MG63 (cell line): ENCODE measurements at places on chromosomes 12 and 14. TPM values are rescaled to one million over a fixed set of nuclear protein-coding genes. Genes with fewer than 3 reads are reported as not detected.
A peak's percentile ranks its signal among the peaks of the same experiment; 100 is the strongest.

DNA sequence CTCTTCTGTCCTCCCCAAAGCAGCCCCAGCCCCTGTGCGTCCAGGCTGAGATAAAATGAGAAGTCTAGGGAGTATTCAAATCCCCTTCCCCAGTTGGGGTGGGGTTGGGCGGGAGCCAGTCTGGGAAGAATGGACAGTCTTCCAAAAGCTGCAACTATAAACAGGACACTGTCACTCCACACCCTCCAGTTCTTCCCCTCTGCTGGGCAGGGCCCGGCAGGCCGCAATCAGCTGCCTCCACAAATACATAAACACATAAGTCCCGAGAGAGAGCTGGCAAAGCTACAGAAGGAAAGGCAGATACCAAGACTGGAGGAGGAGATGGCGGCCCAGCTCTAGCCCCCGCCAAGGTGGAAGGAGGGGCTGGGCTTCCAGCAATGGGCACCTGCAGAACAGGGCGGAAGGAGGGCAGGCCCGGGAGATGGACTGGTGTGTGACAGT, 12.7 kb downstream of the LTBP2 start:
- no peak for DNase-seq

DNA sequence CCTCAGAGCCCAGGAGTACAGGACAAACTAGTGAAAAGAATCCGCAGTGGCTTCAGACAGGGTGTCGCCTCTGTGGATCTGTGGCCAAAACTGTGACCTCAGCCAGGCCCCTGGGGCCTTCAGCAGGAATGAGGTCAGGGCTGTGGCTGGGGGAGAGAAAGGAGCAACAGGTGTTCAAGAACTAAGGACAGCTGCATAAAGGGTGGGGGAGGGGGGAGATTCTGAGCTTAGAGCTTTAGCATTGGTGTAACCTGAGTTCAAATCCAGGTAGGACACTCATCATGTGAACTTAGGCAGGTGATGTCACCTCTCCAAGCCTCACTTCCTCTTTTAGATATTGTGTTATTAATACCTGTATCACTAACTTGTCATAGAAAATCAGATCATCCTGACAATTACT, 40.9 kb upstream of the CORO1C start:
- peak; percentile 16 for DNase-seq

DNA sequence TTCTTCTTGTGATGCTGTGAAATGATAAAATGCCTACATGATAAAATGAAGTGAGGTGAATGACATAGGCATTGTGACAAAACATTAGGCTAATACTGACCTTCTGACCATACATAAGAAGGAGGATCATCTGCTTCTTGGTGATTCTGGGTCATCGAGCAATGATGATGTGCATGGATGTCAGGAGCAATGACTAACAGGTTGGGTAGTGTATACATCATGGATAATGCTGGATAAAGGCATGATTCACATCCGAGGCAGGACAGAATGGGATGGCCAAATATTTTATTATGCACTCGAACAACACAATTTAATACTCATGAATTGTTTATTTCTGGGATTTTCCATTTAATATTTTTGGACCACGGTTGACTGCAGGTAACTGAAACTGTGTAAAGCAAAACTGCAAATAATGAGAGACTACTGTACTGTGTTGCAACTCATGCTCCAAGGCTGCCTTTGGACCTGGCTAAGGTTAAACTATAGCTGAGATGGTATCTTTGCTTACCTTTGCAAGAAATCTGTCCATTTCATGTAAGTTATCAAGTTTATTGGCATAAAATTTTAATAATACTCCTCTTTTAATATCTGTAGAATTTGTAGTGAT, 7.6 kb upstream of the SLC25A21 start:
- peak; percentile 44 for DNase-seq

The BDKRB2 gene
- 8.0 and 8.8 TPM in 2 replicates for total RNA-seq

DNA sequence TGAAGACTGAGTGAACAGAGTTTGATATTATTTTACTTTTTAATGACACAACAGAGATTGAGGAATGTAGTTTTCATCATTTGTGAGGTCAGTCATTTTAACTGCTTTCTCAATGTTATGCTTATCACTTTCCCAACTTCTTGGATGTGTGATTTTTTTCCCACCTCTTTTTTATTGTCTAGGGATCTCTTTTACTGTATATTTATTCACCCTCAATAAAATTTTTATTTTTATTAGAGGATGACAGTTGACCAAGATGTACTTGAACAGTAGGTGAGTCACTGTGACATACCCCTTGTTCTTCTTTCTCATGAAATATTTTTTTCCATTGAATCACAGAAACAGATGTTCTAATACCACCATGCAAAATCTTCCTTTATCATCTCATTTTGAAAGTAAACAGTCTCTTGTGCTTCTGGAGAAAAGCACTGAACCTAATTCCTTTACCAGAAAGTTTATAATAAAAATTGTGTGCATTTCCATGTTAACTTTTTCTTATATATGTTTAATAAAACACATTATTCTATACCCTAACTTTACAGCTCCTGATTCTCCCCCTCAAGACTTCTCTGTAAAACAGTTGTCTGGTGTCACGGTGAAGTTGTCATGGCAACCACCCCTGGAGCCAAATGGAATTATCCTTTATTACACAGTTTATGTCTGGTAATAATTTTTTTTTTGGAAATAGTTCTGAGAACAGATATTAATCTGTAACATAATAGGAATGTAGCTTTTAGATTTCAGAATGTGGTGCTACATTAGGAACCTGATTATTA, 65.9 kb downstream of the PTPRQ start:
- DNase-seq, result peak; percentile 66

The UNC119B gene
- total RNA-seq, result 30.8 and 43.8 TPM in 2 replicates

The RNASE7 gene
- not detected in 2 replicates for total RNA-seq

DNA sequence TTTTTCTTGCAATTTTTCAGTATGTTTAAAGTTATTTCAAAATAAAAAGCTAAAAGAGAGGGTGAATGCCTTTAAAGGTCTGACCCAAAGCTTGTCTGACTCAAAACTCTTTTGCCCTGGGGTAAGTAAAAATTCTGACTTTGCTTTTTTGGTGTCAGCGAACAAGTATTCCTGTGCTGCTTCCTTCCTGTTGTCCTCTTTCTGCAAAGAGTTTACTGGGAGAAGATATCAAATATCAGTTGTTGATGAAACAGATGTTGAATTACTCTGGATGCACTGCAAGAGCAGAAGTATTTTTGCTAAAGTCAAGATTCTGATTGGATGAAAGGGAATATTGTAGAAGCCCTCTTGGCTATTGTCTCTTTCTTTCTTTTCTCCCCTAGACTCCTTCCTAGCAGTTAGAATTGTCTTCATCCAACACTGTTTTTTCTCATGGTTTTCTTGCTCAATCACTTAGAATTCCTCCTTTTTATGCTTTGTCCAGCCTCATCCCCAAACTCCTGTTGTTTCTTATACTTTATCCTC, 62.0 kb downstream of the DACT1 start:
- DNase-seq, result no peak

- no peak for DNase-seq
Measured at GRCh38 chr12:64656429-64656828, 46.1 kb downstream of the RASSF3 start.

DNA sequence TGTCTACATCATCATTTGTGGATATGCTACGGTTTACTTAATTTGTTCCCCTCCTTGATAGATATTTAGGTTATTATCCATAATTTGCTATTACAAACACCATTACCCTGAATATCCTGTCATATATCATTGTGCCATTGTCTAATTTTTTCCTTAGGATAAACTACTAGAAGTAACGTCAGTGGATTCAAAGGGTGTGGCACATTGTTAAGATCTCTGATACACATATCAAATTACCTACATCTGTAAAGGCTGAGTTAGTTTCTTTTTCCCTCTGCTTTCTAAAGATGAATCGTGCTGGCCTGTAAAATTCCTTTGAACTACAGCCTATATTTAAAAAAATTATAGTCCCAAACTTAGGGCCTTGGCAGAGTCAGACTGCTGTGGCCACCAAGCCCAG, 53.9 kb upstream of the STRN3 start:
- DNase-seq, result no peak

The AMN1 gene
- total RNA-seq, result 15.6 and 23.6 TPM in 2 replicates

The DPPA3 gene
- not detected in 2 replicates for total RNA-seq

- DNase-seq, result no peak
Measured at GRCh38 chr12:6507102-6507998, 13.4 kb downstream of the NCAPD2 start.

DNA sequence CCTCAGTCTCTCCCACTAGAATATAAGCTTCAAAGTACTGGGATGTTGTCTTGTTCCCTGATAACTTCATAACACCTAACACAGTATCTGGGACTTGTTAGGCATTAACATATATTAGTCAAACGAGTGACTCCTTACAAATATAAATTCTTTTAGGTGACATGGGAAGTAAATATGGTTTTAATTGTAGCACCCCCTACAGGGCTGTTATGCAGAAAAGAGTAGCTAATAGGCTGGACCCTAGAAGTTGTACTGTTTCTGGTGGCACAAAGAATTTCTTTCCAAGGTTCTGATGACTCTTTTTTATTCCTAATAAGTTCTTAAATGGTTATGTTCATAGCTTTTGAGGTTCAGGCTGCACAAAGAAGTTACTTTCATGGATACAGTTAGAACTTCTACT, 29.8 kb downstream of the GPATCH2L start:
- DNase-seq, result no peak

The NKX2-8 gene
- not detected in 2 replicates for total RNA-seq

DNA sequence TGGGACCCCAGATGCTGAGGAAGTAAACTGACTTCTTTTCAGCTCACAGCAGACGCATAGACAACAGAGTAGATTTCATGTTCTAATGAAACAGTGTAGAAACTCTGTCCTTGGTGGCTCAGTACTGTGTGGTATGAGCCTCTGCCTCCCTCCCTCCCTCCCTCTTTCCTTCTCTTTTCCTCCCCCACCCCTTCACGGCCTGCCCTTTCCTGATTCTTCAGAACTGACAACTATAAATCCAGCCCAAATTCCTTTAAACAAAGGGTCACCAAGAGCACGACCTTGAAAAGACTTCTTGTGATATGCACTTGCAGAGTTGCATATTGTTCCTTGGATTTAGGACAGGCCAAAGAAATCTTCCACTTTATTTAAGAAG, 164.0 kb downstream of the ETV6 start:
- no peak for DNase-seq

- no peak for DNase-seq
Measured at GRCh38 chr12:56886319-56886718, 47.9 kb downstream of the SDR9C7 start.

- no peak for DNase-seq
Measured at GRCh38 chr12:76666290-76666835, 97.6 kb upstream of the ZDHHC17 start.
